ENCODE measurements at places on chromosomes 16 and 17. TPM values are rescaled to one million over a fixed set of nuclear protein-coding genes. Genes with fewer than 3 reads are reported as not detected.

TNFRSF12A gene
- 75.0 TPM for total RNA-seq

CCR7 gene
- total RNA-seq: 0.09 TPM

KRTAP4-3 gene
- not detected for total RNA-seq

CFAP52 gene
- total RNA-seq: not detected

- no peak for DNase-seq
These were observed 2.6 kb downstream of the STH start for GRCh38 chr17:46001390-46002310.

DNA sequence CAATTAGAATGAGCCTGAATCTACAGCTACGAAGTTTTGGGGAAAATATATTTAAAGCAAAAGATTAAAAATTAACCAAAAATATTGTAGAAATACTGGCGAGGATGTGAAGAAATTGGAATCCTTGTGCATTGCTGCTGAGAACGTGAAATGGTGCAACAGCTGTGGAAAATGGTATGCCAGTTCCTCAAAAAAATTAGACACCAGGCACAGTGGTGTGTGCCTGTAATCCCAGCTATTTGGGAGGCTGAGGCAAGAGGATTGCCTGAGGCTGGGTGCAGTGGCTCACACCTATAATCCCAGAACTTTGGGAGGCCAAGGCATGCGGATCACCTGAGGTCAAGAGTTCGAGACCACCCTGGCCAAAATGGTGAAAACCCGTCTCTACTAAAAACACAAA is 119.9 kb upstream of the TMEM97 start:
- no peak for DNase-seq

DNA sequence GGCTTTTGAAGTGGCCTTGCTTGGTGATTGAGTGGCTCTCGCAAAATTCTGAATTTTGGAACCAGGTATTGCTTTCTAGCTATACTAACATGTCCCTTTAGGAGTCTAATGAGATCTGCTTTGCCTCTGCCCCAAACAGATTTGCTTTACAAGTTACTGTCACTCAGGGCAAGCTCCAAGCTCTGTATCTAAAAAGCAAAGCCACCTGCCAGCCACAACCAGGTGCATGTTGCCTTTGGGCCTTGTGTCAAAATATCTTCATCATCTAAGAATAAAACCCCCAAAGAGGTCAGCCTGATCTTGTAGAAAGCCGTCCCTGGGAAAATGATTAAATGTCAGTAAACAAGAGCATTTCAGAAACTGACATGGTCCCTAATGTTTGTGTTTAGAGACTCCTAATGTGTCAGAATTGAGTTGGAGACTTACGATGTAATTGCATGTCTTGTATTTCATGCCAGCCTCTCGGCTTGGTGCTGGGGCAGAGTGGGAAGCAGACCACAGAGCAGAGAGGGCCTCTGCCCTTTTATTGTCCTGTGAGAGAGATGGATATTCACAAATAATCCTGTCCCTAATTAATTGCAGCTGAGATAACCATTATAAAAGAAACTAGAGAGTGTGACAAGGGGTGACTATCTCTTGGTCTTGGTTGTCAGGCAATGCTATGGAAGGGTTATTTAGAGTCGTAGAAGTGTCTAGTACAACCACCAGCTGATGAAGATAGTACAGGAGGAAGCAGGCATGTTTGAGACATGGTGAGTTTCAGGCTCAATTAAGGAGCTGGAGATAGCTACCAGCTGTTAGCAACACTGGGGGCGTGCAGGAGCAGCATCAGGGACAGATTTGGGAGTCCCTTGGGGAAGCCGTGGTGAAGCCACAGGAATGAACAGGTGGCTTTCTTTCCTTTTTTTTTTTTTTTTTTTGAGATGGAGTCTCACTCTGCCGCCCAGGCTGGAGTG is 90.7 kb downstream of the PITPNC1 start:
- no peak for DNase-seq

DNA sequence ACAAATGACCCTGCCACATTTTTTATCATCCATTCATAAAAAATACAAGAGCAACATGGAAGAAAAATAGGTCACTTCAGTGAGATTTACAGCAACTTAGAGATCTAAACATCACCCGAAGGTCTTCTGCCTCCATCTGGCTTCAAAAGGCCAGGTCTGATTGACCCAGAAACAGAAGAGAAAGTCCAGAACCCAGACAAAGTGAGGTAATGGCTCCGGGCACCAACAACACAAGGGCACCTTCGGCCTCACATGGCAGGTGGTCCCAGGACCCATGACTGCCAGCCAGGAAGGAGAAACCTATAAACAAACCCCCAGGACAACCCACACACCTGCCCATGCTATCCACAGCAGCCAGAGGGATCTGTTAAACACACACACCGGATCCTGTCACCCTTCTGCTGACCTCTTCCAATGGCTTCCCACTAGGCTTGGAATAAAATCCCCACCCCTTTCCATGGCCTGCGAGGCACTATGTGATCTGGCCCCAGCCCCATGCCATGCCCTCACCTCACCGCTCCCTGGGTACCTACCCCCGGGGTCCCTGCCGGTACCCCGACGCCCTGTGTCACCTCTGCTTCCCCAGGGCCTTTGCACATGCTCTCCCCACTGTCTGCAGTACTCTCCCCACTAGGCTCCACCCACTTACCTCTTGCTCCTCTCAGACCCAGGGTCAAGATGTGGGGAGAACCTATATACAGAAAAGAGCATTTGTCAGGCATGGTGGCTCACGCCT is 149.1 kb downstream of the ZNF423 start:
- DNase-seq: no peak

GRCh38 chr17:79960788-79961522 is 74.7 kb downstream of the TBC1D16 start:
- DNase-seq: no peak

DNA sequence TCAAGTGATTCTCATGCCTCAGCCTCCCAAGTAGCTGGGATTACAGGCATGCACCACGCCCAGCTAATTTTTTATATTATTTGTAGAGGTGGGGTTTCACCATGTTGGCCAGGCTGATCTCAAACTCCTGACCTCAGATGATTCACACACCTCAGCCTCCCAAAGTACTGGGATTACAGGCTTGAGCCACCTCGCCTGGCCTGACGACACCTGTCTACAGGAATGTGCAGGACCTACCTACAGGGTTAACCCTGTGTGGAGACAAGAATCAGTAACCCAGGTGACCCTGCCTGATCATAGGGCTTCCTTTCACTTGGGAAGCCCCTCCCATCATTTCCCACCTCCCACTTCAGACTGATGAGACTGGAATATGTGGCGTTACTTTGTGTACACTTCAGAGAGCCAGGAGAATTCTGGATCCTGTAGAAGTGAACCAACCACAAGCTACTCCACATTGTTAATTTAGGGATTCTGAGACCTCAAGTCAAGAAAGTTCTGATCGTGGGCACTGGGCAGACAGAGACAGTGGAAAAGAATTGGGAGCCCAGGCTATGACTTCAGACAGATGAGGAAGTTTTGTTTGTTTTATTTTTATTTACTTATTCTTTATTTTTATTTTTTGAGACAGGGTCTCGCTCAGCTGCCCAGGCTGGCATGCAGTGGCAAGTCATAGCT is 5.7 kb upstream of the MILR1 start:
- DNase-seq: no peak

- DNase-seq: no peak
These were observed 6.5 kb upstream of the TRAF4 start for GRCh38 chr17:28737316-28737715.

- no peak for DNase-seq
These were observed 74.0 kb upstream of the HLF start for GRCh38 chr17:55190748-55191147.

- no peak for DNase-seq
These were observed 20.2 kb upstream of the GNG13 start for GRCh38 chr16:820748-821147.
